Right kidney (tissue), 9 donors: ENCODE measurements at places on chromosomes 7 and 10.

- DNase-seq = no peak
These were observed 47.3 kb downstream of the AVL9 start for GRCh38 chr7:32542595-32542994.

DNA sequence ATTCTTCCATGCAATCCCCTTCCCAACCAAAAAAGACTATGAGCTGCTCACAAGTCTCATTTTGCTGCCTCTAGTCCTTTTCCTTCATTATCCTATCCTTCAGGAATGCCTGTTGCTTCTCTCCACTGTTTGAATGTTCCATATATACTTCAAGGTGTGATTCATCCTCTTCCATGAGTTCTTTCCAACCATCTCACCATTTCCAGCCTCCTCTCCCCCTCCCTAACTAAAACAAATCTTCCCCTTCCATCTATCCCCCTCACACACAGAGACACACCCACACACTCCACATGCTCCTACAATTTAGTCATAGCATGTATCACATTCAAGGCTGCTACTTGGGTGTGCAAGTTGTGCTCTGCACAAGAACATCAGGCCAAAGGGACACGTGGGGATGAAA lies 254.3 kb downstream of the DYNC1I1 start:
- no peak for DNase-seq

DNA sequence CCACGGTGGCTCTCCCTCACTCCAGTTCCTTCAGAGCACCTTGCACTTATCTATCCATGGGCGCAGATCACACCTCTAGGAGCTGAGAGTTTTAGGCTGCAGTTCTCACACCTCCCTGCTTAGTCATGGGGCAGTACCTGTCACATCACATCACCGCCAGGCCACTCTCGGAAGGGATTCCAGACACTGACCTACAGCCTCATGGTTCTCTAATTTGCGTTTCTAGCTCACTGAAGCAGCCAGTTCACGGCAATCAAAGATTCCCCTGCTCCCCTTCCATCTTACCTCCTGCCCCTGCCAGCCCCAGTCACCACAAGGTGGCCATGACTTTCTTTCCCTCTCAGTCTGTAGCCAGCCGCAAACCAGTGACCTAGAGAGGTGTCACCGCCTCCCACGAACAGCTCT lies 34.2 kb downstream of the ADRB1 start:
- no peak for DNase-seq

GRCh38 chr7:4886671-4887070 lies 3.2 kb upstream of the RADIL start:
- no peak for DNase-seq

DNA sequence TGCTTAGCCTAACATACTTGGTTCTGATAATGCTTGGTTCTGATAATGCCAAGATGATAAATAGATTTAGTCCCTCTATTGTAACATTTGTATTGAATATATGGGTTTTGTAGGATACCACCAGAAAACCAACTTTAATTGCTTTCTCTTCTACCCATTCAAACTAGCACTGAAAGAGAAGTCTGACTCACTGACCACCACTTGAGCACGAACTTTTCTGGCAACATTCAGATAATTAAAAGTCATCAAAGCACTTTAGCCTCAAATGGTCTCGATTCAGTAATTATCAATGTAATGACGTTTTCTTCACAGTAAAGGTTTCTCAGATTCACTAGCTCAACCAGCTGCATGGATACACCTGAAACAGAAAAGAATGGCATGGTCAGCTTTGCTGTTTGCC lies 63.0 kb downstream of the HDAC9 start:
- DNase-seq = no peak

GRCh38 chr10:125158601-125159485 lies 1.5 kb downstream of the CTBP2 start:
- peak; percentile 79 for DNase-seq
